T-cell (primary cell): ENCODE measurements at places on chromosomes 1 and 21. TPM values are rescaled to one million over a fixed set of nuclear protein-coding genes. Genes with fewer than 3 reads are reported as not detected.

DNA sequence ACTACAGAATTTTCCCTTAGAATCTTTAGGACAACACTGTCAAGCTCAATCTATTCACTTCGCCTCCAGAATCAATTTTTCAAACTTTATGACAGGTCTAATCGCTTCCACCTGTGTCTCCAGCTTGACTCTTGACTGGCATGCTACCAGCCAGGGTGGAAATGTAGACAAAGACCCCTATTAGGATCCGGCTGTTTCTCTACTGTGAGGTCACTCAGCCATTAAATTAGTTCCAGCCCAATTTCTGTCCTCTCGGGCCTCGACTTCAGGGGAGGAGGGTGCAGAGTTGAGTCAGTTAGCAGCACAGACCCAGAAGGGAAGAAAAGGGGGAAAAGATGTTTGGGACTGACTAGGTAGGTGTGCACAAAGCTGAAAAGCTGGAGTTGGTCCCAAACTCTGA, 78.5 kb downstream of the HLCS start:
- H3K27ac ChIP-seq = no peak overlapping the region
- no peak for DNase-seq
- no peaks in the 10 kb centered on the region for H3K4me1 ChIP-seq
- peaks cover 2% of the 10 kb centered on the region for H3K36me3 ChIP-seq
- no peak overlapping the region for H3K4me3 ChIP-seq

- H3K36me3 ChIP-seq = peaks cover 13% of the 10 kb centered on the region
- no peaks in the 10 kb centered on the region for H3K27me3 ChIP-seq
- no peak overlapping the region for H3K4me3 ChIP-seq
- H3K27ac ChIP-seq = no peak overlapping the region
These were observed 23.1 kb downstream of the RCC2 start for GRCh38 chr1:17416389-17416788.

GRCh38 chr1:179813626-179814545, 63.7 kb downstream of the TOR1AIP2 start:
- no peaks in the 10 kb centered on the region for H3K36me3 ChIP-seq
- peak overlapping the region; percentile 42 for H3K27ac ChIP-seq
- peaks cover 48% of the 10 kb centered on the region for H3K27me3 ChIP-seq
- peaks cover 29% of the 10 kb centered on the region for H3K4me1 ChIP-seq

- no peaks in the 10 kb centered on the region for H3K27me3 ChIP-seq
- no peaks in the 10 kb centered on the region for H3K36me3 ChIP-seq
- no peak overlapping the region for H3K4me3 ChIP-seq
- no peaks in the 10 kb centered on the region for H3K4me1 ChIP-seq
These were observed 115.2 kb downstream of the LAMC2 start for GRCh38 chr1:183301239-183301638.

GRCh38 chr1:206967096-206967849, 3.0 kb downstream of the FCAMR start:
- no peak for DNase-seq
- H3K4me1 ChIP-seq = peaks cover 17% of the 10 kb centered on the region
- H3K4me3 ChIP-seq = no peak overlapping the region
- H3K36me3 ChIP-seq = no peaks in the 10 kb centered on the region
- H3K27ac ChIP-seq = no peak overlapping the region

Gene TOR1AIP1
- total RNA-seq = 60.3 TPM

Gene AUNIP
- total RNA-seq = 0.35 TPM

Gene IL10
- not detected for total RNA-seq

Gene HMCN1
- 0.05 TPM for total RNA-seq

DNA sequence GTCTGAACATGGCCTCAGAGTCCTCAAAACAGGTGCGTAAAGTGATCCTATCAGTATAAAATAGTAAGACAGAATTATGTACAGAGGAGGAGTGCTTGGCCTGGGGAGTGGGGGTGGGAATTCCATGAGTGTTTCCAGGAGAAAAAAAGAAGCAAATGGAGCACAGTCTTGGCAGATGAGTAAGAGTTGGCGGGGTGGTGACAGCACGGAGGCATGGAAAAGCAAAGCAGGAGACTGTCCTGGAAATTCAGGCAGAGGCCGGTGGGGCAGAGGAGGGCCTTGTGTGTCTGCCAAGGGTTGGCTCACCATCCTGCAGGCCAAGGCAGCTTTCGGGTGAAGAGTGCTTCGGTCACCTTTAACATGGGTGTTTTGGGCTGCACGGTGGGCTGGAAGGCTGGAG, 63.4 kb downstream of the OPTC start:
- no peaks in the 10 kb centered on the region for H3K4me1 ChIP-seq
- H3K27me3 ChIP-seq = peaks cover 5% of the 10 kb centered on the region
- no peak overlapping the region for H3K27ac ChIP-seq
- DNase-seq = no peak

Gene ASCL5
- not detected for total RNA-seq

DNA sequence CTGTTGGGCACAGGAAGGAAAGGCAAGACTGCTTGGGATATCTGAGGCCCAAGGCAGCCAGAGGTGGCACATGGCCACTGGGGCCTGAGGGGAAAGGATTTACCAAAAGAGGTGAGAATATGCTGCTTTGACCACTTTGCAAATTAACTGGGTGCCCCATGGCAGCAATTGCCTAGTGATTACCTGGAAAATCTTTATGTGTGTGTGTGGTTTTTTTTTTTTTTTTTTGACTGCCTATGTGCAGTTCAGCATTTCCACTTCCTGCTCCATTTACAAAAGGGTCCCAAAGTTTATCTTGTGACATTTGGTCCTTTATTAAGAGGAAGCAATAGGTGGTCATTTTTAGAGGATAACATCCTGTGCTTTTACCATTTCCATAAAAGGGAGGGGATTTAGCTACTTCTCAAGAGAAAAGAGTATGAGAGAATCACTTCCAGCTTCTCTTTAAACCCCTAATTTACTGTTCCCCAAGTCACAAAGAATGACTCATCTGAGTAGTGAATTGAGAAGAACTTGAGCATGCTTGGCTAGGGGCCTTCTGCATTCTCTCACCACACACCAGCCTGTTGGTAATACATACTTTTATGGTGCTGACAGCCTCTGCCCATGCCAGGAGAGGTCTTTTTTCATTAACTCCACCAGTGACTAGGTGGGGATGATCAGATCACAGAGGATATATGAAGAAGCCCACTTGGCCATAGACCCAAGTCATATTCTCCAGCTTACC, 52.1 kb downstream of the SYDE2 start:
- H3K27me3 ChIP-seq = no peaks in the 10 kb centered on the region
- DNase-seq = no peak
- H3K4me1 ChIP-seq = no peaks in the 10 kb centered on the region
- no peak overlapping the region for H3K27ac ChIP-seq

- peaks cover 19% of the 10 kb centered on the region for H3K27me3 ChIP-seq
- no peaks in the 10 kb centered on the region for H3K36me3 ChIP-seq
- peaks cover 26% of the 10 kb centered on the region for H3K4me1 ChIP-seq
- no peak overlapping the region for H3K4me3 ChIP-seq
- DNase-seq = no peak
These were observed 7.2 kb upstream of the SEMA4A start for GRCh38 chr1:156146020-156146768.

GRCh38 chr1:234592240-234592639, 17.7 kb downstream of the IRF2BP2 start:
- no peak for DNase-seq
- H3K27ac ChIP-seq = no peak overlapping the region
- H3K4me1 ChIP-seq = no peaks in the 10 kb centered on the region
- no peaks in the 10 kb centered on the region for H3K27me3 ChIP-seq

Gene MATN1
- total RNA-seq = 0.20 TPM

GRCh38 chr1:53553734-53554509, 94.7 kb downstream of the DMRTB1 start:
- DNase-seq = no peak
- H3K27ac ChIP-seq = no peak overlapping the region
- H3K27me3 ChIP-seq = peaks cover 8% of the 10 kb centered on the region
- no peaks in the 10 kb centered on the region for H3K36me3 ChIP-seq
- H3K4me1 ChIP-seq = peaks cover 9% of the 10 kb centered on the region

GRCh38 chr1:179053486-179053885, 27.8 kb downstream of the FAM20B start:
- no peak for DNase-seq
- no peaks in the 10 kb centered on the region for H3K27me3 ChIP-seq
- H3K36me3 ChIP-seq = peaks cover 2% of the 10 kb centered on the region
- H3K4me1 ChIP-seq = no peaks in the 10 kb centered on the region
- no peak overlapping the region for H3K27ac ChIP-seq

DNA sequence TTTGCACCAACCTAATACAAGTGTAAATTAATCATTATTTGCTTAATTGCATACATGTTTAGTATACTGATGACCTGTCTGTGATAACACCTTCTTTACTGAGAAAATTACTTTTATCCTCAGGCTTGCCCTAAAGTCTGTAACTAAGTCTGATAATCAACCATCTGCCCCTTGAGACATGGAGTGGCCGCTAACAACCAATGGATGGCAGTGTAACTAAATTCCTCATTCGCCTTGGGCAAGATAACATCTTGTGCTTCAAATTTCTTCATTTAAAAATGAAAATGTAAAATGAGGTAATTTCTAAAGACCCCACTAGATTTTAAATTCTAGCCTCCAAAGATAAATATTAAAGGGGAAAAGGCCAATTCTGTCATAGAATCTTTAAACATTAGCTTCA, 85.1 kb downstream of the ENAH start:
- no peak overlapping the region for H3K4me3 ChIP-seq
- H3K27ac ChIP-seq = no peak overlapping the region
- H3K36me3 ChIP-seq = no peaks in the 10 kb centered on the region
- no peak for DNase-seq

GRCh38 chr1:223460566-223461189, 67.5 kb downstream of the CCDC185 start:
- H3K27ac ChIP-seq = no peak overlapping the region
- no peaks in the 10 kb centered on the region for H3K4me1 ChIP-seq
- H3K4me3 ChIP-seq = no peak overlapping the region
- no peaks in the 10 kb centered on the region for H3K27me3 ChIP-seq

GRCh38 chr1:178491721-178492120, 5.0 kb downstream of the CLEC20A start:
- H3K27me3 ChIP-seq = no peaks in the 10 kb centered on the region
- no peak for DNase-seq
- H3K27ac ChIP-seq = no peak overlapping the region
- no peak overlapping the region for H3K4me3 ChIP-seq
- H3K4me1 ChIP-seq = no peaks in the 10 kb centered on the region
- H3K36me3 ChIP-seq = no peaks in the 10 kb centered on the region

DNA sequence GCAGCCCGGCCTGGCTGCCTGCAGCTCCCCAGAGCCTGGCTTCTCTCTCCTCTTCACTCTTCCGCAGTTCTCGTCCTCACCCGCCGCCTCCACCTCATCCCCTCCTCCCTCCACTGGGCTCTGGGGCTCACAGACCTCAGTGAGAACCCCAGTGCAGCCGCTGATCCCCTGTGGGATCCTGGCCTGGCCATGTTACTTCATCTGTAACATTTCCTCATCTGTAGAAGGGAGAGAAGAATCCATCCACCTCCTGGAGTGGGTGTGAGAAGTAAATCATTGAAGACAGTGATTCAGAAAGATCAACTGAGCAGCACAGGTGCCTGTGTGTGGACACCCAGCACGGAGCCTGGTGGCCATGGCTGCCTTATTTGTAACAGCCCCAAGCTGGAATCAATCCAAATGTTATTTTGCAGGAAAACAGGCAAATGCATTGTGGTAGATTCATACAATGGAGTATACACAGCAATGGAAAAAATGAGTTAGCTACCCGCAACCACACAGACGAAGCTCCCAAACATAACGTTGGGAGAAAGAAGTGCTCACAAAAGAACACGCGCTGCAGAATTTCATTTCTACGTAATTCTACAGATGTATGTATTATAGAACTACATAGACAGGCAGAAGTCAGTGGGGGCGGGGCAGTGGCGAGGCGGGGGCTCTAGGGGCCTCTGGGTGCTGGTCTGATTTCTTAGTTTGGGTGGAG, 8.7 kb downstream of the LAPTM5 start:
- peaks cover 98% of the 10 kb centered on the region for H3K4me1 ChIP-seq
- peak overlapping the region; percentile 22 for H3K4me3 ChIP-seq
- H3K27ac ChIP-seq = peak overlapping the region; percentile 79
- H3K36me3 ChIP-seq = peaks cover 4% of the 10 kb centered on the region

Gene HSPA6
- total RNA-seq = 0.30 TPM

DNA sequence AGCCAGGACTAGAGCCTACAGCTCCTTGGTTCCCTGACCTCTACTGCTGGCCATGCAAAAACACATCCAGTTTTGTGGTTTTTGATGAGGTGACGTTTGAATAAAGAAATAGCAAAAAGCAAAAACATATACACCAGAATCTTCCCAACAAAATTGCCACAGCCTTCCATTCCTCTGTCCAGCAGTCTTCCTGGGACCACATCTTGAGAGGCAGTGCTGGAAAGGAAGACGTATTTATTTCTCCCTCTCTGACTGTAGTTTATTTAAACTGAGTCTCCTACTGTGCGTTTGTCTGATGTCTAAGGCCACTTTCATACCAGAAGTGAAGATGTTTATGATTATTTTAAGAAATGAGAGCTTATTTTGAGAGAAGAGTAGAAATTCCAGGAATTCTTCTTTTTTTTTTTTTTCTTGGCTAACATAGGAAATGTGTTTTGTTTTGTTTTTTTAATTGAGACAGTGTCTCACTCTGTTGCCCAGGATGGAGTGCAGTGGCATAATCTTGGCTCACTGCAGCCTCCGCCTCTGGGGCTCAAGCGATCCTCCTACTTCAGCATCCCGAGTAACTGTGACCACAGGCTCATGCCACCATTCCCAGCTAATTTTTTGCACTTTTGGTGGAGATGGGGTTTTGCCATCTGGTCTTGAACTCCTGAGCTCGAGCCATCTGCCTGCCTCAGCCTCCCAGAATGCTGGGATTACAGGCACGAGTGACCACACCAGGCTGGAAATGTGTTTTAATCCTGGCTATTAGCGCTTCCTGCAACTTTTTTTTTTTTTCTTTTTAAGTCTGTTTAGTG, 118.5 kb downstream of the ITSN1 start:
- H3K4me1 ChIP-seq = no peaks in the 10 kb centered on the region
- DNase-seq = no peak
- no peaks in the 10 kb centered on the region for H3K27me3 ChIP-seq

DNA sequence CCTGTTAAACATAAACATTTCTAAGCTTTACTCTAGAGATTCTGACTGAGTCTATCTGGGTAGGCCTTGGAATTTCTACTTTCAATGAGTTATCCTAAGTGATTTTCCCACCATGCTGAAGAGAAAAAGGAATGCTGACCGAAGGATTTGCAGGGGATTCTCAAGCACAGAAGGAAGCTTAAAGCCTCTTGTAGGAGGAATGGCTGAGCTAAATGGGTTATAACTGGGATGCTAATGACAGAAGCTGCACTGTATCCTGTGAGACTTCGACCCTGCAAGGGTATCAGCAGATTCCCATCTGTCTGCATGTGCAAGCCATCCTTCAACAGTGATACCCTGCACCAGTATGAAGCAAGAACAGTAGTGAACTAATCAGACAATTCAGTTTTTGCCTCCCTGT, 35.4 kb downstream of the SLC35D1 start:
- H3K27me3 ChIP-seq = no peaks in the 10 kb centered on the region
- no peak for DNase-seq
- no peak overlapping the region for H3K4me3 ChIP-seq
- no peaks in the 10 kb centered on the region for H3K4me1 ChIP-seq

Gene FCRLB
- 1.1 TPM for total RNA-seq

- no peaks in the 10 kb centered on the region for H3K36me3 ChIP-seq
- DNase-seq = no peak
- peaks cover 5% of the 10 kb centered on the region for H3K4me1 ChIP-seq
- no peak overlapping the region for H3K27ac ChIP-seq
- H3K4me3 ChIP-seq = no peak overlapping the region
These were observed 26.2 kb downstream of the UCK2 start for GRCh38 chr1:165853528-165854075.

Gene PRKAA2
- total RNA-seq = 0.03 TPM

Gene DNAH14
- total RNA-seq = 0.28 TPM
